ENCODE measurements at places on chromosomes 1 and 21. TPM values are rescaled to one million over a fixed set of nuclear protein-coding genes. Genes with fewer than 3 reads are reported as not detected.
A peak's percentile ranks its signal among the peaks of the same experiment; 100 is the strongest.

- DNase-seq, result no peak
Observed at GRCh38 chr1:62040450-62040849, 154.2 kb upstream of the L1TD1 start.

- DNase-seq, result no peak
Observed at GRCh38 chr1:93869653-93870052, 9.4 kb downstream of the DNTTIP2 start.

DNA sequence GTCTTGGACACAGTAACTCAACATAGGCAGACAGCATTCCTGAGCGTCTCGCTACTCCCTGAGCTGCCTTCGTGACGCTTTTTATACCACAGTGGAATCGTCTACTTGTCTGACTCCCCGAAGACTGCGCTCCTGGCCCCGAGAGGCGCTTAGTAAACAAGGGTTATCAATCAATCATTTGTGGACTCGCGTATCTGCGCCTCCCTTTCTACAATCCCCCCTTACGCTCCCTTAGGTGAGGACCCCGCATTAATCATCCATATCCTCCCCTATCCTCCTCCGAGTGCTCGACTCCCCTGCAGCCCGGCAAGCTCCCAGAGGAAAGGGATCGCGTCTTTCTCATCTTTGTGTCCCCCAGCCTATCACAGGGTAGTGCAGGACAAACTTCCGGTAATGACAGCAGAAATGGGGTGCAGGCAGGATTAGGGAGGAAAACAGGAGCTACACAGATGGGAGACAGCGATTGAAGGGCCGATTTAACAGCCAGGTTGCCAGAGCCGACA, 522 bp downstream of the TMEM59 start:
- no peak for DNase-seq

- DNase-seq, result no peak
Observed at GRCh38 chr1:221714227-221715152, 27.4 kb downstream of the DUSP10 start.

DNA sequence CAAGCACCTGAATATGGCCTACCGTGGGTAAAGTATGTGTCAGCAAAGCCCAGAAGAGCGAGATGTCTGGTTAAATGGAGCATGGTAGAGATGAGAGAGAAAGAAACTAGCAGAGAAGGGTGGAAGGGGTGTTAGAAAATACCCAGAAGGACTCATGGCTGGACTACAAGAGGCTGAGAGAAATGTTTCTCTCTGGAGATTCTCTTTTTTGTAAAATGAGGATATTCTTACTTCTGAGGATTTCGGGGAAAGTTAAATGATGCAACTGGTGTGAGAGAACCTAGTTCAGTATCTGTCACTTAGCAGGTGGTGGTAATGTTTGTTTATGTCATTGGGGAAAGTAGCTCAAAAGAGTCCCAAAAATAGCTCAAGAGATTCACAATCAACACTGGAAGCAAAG, 7.2 kb upstream of the EPS15 start:
- no peak for DNase-seq

DNA sequence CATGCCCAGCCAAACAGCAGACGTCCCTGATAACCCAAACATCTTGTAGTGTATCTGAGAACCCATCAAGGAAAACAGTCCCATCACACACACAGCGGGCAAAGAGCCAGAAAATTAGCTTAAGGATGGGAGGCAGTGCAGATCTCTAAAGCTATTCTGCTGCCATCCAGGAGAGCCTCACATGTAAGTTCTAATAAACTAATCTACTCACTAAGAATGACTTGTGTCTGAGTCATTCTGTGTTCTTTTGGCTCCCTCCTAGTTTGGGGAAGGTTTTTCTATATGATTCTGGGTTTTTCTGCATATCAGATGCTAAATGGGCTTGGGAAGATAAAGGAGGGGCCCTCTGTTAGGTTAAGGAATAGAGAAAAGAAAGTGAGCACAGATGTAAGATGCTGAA, 162.8 kb downstream of the HUNK start:
- DNase-seq, result no peak

The B3GALT5 gene
- not detected for total RNA-seq

The FCAMR gene
- not detected for total RNA-seq

DNA sequence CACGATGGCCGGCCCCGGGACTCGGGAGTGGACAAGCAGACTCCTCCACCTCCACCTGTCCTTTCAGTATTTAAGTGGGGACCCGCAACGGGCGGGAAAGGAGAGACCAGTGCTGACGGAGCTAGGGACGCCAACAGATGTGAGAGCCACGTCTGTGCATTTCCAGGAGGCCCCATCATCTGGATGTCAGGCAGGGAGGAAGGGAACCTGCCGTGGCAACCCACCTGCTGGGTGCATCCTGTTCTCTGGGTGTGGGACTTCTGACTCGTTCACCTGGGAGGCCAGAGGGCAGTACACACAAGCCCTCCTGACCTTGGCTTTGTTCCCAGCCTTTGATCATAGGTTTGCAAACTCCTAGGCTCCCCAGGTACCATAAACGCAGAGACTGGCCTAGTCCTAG, 5.6 kb upstream of the PCBP3 start:
- DNase-seq, result no peak

The LAD1 gene
- 42.6 TPM for total RNA-seq

DNA sequence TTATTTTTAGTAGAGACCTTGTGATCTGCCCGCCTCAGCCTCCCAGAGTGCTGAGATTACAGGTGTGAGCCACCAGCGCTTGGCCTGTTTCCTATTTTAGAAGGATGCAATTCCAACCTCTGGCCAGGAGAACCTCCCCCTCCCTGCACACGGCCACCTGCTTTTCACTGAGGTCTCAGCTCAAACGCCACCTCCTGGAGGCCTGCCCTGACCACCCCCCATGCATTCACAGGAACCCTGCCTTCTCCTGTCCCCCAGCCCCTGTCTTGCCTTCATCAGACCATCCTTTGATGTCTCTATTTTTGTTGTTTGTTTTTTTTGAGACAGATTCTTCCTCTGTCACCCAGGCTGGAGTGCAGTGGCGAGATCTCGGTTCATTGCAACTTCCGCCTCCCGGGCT, 2.3 kb downstream of the SRM start:
- DNase-seq, result no peak

GRCh38 chr1:223355699-223356098, 8.3 kb downstream of the SUSD4 start:
- DNase-seq, result no peak

DNA sequence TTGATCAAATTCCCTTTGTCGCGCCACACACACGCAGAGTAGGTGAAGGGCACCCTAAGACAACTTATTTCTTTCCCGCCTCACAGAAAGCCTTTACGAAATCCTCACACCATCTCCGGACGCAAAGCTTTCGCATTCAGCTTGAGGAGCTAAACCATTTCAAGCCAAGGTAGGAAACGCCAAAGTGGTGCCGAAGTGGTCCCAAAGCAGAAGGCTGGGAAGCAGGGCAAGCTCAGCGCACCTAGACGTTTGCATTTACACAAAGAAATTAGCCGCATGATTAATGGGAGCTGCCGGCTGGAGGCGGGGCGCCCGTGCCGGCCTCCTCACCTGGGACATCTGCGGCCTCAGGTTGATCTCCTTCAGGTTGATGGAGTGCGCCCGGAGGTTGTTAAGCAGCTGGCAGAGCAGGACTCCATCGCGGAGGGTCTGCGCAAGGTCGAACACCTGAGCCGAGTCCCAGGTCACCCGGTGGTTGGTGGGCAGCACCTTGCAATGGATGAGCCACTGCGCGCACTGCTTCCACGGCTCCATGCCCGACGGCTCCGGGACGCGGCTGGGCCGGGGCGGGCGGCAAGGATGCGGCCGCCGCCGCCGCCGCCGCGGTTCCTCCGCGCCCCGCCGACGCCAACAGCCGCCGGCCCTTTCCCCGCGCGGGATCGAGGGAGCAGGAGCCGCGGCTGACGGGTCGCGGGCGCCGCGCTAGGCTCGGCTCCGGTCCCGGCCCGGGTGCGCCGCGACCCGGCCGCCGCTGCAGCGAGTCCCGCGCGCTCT, 457 bp downstream of the VAV3 start:
- DNase-seq, result peak; percentile 67

The KIAA0040 gene
- 44.8 TPM for total RNA-seq

DNA sequence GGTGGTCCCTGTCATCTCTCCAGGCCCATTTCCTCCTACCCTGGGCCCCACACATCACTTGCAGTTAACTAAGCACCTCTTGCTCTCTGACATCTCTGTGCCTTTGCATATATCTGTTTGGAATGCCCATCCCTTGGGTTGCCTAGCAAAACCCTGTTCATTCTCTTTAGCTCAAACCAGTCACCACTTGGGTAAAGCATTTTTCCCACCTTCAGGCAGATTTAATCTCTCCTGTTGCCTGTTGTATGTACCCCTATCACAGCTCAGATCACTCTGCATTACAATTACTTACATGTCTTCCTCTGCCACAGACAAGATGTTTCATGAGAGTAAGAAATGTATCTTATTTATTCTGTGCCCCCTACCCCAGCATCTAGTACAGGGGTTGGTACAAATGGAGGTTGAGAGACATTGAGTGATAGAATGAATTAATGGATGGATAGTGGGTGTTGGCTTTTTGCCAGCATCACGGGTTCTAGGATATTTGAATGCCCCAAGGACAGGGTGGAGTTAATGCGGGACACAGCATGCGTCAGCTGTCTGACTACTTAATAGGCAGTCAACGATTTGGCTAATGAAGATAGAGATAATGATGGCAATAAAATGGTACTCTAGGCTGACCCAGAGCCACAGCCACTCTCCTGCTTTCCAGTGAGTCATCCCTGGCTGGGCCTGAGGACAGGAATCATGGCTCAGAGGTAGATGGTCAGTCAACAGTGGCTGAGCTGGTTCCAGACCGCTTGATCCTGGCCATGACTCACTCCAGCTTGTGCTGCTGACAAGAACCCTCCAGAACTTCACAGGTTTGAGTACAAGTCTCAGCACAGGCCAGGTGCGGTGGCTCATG, 6.5 kb downstream of the NR0B2 start:
- DNase-seq, result no peak

GRCh38 chr21:20341431-20341830, 656.8 kb upstream of the NCAM2 start:
- no peak for DNase-seq

DNA sequence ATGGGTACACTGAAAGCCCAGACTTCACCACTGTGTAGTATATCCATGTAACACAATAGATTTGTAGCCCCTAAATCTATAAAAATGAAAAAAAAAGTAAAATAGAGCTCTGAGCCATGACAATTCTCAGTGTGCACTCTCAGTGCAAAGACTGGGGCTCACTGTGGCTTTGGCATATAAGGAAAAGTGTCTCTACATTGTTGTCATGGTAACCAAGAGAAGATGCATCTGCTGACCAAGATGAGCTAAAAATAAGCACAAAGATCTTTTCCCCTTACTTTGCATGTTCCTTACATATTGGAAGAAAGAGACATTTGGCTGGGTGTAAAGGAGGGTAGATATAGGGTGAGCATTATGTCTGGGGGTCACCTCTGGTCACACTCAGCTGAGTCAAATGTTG, 12.0 kb downstream of the PGLYRP4 start:
- no peak for DNase-seq

GRCh38 chr1:94303005-94303404, 65.6 kb upstream of the ARHGAP29 start:
- DNase-seq, result no peak

DNA sequence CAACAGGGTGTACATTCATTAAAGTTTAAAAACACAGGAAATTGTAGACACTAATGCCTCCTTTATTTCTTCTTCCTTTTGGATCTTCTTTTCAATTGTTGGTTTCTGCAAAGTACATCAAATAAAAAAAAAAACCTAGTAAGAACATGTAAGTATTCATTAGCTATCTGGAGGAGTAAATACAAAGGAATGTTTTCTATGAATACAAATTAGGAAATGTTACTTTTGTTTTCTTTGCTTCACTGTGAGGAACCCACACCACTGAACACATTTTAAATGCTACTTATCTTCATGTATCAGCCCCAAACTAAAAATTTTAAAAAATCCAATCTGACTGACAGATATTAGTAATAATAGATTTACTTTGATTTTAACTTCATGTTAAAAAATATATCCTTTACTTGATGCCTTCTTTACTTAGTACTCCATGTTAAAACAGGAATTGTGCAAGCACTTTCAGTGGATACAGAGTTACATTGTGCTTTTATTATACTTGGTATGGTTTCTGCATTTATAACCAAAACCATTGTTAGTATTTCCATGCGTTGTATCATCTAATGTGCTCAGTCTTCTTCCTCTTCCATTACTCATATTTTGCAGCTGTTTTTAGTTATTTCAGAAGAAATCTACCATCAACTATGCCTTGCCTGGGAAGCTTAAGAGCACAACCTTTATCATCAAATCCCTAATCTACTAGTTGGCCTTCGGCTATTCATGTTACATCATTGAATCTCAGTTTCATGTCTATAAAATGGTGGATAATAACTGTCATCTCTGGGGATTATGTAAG, 236.9 kb upstream of the DPYD start:
- no peak for DNase-seq

- DNase-seq, result peak; percentile 88
Observed at GRCh38 chr1:202187041-202187671, 6.4 kb upstream of the LGR6 start.

DNA sequence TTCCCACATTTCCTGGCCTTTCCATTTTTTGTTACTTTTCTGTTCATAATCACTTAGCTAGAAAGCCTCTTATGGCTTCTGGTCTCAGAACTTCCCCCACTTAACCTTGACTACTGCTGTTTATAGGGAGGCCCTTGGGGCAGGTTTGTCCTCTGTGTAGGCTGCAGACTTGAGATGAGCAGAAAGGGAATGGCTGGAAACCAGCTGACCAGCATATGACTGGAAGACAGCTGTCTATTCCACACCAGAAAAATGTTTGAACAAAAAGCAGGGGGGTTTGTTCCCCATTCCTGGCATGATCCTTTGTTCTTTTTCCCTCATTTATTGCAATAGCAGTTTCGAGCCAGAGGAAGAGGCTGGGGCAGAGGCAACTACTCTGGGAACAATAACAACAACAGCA, 4.9 kb upstream of the SH3D21 start:
- DNase-seq, result no peak

Measured in upper lobe of right lung (tissue), 1 donor.